ENCODE measurements at places on chromosomes 2 and 18.
A peak's percentile ranks its signal among the peaks of the same experiment; 100 is the strongest.

DNA sequence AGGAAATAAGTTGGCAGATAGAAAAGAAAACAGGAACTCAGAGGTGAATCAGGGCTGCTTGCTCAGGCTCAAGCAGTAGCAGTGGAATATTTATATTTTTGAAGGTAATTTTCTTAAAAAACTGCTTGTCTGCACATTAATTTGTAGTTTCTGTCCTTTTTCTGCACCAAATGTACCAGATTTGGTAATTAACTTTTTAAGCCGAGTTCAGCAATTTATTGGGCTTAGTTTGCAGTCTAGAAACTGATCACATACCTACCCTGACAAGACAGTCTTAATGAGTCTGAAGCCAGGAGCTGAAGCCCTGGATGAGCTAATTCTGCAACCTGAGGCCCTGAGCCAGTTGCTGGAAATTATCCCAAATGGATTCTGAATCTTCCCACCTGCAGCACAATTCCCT lies 647.0 kb downstream of the TDRD15 start:
- no peaks in the 10 kb centered on the region for H3K27me3 ChIP-seq
- no peak for DNase-seq
- H3K4me3 ChIP-seq: no peak overlapping the region
- H3K4me1 ChIP-seq: no peaks in the 10 kb centered on the region
- no peaks in the 10 kb centered on the region for H3K36me3 ChIP-seq

GRCh38 chr18:61554117-61554776 lies 221.0 kb downstream of the CDH20 start:
- no peaks in the 10 kb centered on the region for H3K4me1 ChIP-seq
- no peaks in the 10 kb centered on the region for H3K27me3 ChIP-seq
- DNase-seq: no peak
- H3K4me3 ChIP-seq: peak overlapping the region; percentile 36

- no peak overlapping the region for H3K27ac ChIP-seq
- no peak overlapping the region for H3K4me3 ChIP-seq
- H3K36me3 ChIP-seq: no peaks in the 10 kb centered on the region
- H3K4me1 ChIP-seq: no peaks in the 10 kb centered on the region
Measured at GRCh38 chr18:4311136-4311535, 144.0 kb downstream of the DLGAP1 start.

DNA sequence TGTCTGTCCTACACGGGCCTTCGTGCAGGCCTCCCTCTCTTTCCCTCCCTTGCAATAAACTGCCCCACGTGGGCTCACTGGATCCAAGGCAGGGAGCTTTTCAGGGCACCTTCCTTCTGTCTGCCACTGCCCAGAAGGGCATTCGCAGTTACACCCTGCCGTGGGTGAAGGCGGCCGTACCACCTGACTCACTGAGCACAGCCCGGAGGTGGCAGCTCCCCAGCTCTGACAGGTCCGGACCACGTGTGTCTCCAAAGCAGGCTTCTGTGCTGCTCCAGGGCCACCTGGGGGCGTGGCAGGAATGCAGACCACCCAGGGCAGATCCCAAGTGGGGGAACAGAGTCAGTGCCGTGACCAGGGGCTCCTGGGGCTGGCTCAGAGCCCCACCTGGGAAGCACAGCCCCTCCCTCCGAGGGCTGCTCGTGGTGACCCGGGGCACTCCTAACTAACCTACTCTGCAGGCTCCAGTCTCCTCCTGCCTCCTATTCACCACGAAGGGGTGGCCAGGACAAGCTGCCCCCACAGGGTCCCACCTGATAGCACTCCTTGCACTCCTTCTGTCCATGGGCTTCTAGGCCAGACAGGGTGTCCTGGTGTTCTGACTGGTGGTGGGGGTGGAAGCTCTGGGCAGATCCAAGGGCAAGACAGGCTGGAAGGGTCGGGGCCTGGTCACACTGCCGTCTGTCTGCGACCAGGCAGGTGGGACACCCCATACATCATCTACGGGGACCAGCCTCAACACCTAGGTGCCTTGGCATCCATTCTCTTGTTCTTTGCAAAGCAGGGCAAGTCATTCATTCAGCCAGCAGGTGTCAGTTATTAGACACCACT lies 9.7 kb downstream of the SNED1 start:
- peaks cover 9% of the 10 kb centered on the region for H3K4me1 ChIP-seq
- no peaks in the 10 kb centered on the region for H3K36me3 ChIP-seq
- no peak for DNase-seq
- H3K27ac ChIP-seq: no peak overlapping the region

- H3K4me3 ChIP-seq: no peak overlapping the region
- no peaks in the 10 kb centered on the region for H3K4me1 ChIP-seq
- DNase-seq: no peak
- no peak overlapping the region for H3K27ac ChIP-seq
Measured at GRCh38 chr2:230335864-230336506, 9.0 kb downstream of the SP140L start.

DNA sequence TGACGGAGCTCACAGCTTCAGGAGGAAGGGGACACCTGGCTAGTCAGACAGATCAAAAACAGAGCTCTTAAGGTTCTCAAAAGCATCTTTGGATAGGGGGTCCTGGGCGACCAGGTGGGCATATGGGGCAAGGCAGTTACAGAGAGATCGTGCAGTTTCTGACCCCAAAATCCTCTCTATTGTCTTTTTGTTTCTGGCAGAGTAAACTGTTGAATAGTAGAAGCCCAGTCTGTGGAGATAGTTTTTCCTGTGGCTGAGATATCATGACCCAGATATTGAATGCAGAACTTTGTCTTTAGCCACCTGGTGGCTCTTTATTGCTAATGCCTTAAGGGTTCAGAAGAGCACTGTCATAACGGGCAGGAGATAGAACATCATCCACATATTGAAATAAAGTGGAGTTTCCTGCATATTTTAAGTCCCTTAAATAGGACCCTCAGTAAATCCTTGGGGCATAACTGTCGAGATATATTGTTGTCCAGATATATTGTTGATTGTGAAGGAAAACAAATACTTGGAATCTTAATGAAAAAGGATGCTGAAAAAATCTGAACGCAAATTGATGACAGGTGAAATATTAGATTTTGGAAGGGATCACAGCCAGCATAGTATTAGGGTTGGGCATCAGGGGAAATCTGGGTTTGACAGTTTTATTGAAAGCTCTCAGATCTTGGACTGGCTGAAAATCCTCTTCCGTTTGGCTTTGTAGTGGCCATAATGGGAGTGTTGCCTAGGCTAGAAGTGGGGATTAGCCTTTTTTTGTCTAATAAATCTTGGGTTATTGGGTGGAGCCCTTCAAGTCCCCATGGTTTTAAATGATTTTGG lies 14.1 kb upstream of the ZDBF2 start:
- no peak overlapping the region for H3K4me3 ChIP-seq
- no peaks in the 10 kb centered on the region for H3K36me3 ChIP-seq
- no peaks in the 10 kb centered on the region for H3K4me1 ChIP-seq
- peaks cover 94% of the 10 kb centered on the region for H3K27me3 ChIP-seq

DNA sequence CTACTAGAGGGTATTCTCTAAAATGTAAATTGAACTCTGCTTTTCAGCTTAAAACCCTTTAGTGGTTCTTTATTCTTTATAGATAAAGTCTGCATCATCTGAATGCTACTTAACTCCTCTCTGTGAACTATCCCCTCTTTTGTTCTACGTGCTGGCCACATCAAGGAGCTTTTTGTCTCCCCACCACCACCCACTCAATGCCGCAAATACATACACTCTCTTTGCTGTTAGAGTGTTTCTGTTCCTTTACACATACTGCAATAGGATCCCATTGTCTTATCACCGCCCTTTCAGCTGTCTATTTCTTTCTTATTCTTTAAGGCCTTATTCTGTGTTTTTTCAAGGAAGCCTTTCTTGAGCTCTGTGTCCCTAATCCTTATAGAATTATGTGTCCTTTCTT lies 83.3 kb downstream of the EML4 start:
- no peaks in the 10 kb centered on the region for H3K27me3 ChIP-seq
- H3K4me1 ChIP-seq: peaks cover 5% of the 10 kb centered on the region
- no peak overlapping the region for H3K4me3 ChIP-seq
- no peak overlapping the region for H3K27ac ChIP-seq

GRCh38 chr2:45263147-45263546 lies 253.9 kb upstream of the SIX2 start:
- H3K27me3 ChIP-seq: peaks cover 19% of the 10 kb centered on the region
- H3K36me3 ChIP-seq: no peaks in the 10 kb centered on the region
- no peak for DNase-seq
- no peak overlapping the region for H3K27ac ChIP-seq

DNA sequence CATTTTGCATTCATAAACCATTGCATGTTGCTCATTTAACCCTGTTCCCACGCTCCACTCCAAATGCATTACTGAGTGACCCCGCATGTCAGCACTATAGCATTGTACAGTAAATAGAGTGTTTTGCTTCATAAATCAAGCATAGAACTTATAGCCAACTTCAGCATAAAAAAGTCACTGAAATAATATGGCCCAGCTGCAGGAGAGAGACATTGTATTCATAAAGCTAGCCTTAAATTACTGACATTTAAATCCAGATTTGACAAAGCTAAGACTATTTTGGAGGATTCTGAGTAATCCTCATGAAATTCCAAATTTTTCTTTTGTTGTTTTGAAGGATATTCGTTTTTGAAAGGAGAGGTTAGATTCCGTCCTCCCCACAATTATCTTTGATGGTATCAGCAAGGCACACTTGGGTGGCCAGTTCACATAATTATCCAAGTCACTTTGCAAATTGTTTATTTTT lies 320.9 kb upstream of the TCF4 start:
- H3K4me3 ChIP-seq: no peak overlapping the region
- no peaks in the 10 kb centered on the region for H3K36me3 ChIP-seq
- no peak overlapping the region for H3K27ac ChIP-seq
- no peaks in the 10 kb centered on the region for H3K4me1 ChIP-seq
- H3K27me3 ChIP-seq: no peaks in the 10 kb centered on the region

- no peak overlapping the region for H3K4me3 ChIP-seq
- H3K27ac ChIP-seq: peak overlapping the region; percentile 96
- H3K27me3 ChIP-seq: no peaks in the 10 kb centered on the region
- peaks cover 19% of the 10 kb centered on the region for H3K4me1 ChIP-seq
- H3K36me3 ChIP-seq: peaks cover 24% of the 10 kb centered on the region
Measured at GRCh38 chr18:10798727-10799550, 273.1 kb downstream of the NAPG start.

- no peaks in the 10 kb centered on the region for H3K4me1 ChIP-seq
- H3K4me3 ChIP-seq: no peak overlapping the region
- no peak for DNase-seq
Measured at GRCh38 chr2:198476007-198476406, 671.6 kb downstream of the PLCL1 start.

DNA sequence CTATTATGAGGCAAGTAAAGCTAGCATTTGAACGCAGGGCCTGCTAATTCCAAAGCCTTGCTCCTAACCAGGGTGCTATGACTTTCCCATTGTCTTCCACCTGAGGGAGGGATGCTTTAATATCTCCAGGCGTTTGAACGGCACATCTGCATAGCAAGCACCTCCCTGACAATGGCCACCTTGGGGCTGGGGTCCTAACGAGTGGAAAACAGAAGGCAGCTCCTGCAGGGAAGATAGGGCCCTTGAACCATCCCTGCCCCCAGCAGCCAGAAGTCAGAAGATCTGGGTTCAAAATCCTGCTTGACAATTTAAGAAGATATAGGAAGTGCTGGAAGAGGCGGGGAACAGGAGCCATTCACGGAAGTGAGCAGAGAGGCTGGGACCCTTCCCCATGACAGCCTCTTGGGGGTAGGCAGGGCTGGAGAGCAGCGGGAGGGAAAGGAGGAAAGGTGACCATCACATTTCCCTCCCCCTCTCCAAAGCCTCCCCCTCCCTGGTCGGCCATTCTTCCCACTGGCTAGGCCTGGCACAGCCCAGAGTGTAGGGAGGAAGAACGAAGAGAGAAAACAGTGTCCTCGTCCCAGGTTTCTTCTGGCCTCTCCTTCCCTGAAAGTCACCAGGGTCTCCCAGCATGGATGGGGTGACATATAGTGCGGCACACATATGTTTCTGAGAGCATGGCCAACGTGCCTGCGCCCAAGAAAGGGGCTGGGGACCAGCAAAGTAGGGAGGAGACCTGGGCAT lies 73.5 kb downstream of the EMX1 start:
- no peaks in the 10 kb centered on the region for H3K27me3 ChIP-seq
- H3K27ac ChIP-seq: no peak overlapping the region
- peaks cover 6% of the 10 kb centered on the region for H3K36me3 ChIP-seq
- peaks cover 4% of the 10 kb centered on the region for H3K4me1 ChIP-seq

- peaks cover 4% of the 10 kb centered on the region for H3K4me1 ChIP-seq
- H3K4me3 ChIP-seq: no peak overlapping the region
- no peaks in the 10 kb centered on the region for H3K27me3 ChIP-seq
- DNase-seq: no peak
- no peak overlapping the region for H3K27ac ChIP-seq
Measured at GRCh38 chr2:118053681-118054080, 34.6 kb upstream of the INSIG2 start.

GRCh38 chr18:35410561-35410960 lies 33.4 kb upstream of the ZNF396 start:
- H3K4me3 ChIP-seq: no peak overlapping the region
- no peaks in the 10 kb centered on the region for H3K27me3 ChIP-seq
- H3K27ac ChIP-seq: no peak overlapping the region
- H3K4me1 ChIP-seq: peaks cover 31% of the 10 kb centered on the region

- H3K27ac ChIP-seq: no peak overlapping the region
- no peaks in the 10 kb centered on the region for H3K4me1 ChIP-seq
- no peak overlapping the region for H3K4me3 ChIP-seq
- H3K27me3 ChIP-seq: no peaks in the 10 kb centered on the region
Measured at GRCh38 chr2:215797676-215798075, 215.7 kb downstream of the MREG start.

GRCh38 chr2:33681364-33681757 lies 82.3 kb upstream of the FAM98A start:
- no peaks in the 10 kb centered on the region for H3K27me3 ChIP-seq
- no peak overlapping the region for H3K27ac ChIP-seq
- H3K4me3 ChIP-seq: no peak overlapping the region

GRCh38 chr18:55407774-55408535 lies 180.0 kb downstream of the TCF4 start:
- no peaks in the 10 kb centered on the region for H3K36me3 ChIP-seq
- no peaks in the 10 kb centered on the region for H3K4me1 ChIP-seq
- H3K27me3 ChIP-seq: no peaks in the 10 kb centered on the region
- no peak overlapping the region for H3K4me3 ChIP-seq
- DNase-seq: no peak

DNA sequence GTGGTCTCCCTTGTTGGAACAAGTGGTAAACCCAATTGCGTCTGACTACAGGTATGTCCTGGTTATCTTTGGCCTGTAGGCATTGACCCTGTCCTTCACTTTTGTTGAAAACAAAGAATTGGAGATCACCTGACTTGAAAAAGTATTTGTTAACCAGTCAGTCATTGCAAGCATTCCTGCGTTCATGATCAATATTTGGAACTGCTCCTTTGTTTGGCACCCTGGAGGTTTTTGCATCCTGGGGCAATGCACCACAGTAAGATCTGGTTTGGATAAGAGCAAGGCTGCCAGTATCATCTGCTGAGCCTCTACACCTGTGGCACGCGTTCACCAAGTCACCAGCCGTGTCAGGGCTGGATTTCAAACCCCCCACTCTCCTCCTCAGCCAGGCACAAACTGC lies 115.7 kb downstream of the DNAH6 start:
- no peak overlapping the region for H3K4me3 ChIP-seq
- H3K36me3 ChIP-seq: no peaks in the 10 kb centered on the region
- no peak for DNase-seq
- H3K27me3 ChIP-seq: no peaks in the 10 kb centered on the region
- no peak overlapping the region for H3K27ac ChIP-seq

GRCh38 chr2:238921259-238921658 lies 73.4 kb downstream of the TWIST2 start:
- no peaks in the 10 kb centered on the region for H3K4me1 ChIP-seq
- H3K36me3 ChIP-seq: no peaks in the 10 kb centered on the region
- DNase-seq: no peak
- H3K27ac ChIP-seq: no peak overlapping the region
- no peaks in the 10 kb centered on the region for H3K27me3 ChIP-seq
- H3K4me3 ChIP-seq: no peak overlapping the region

GRCh38 chr18:12423820-12424219 lies 16.1 kb downstream of the PRELID3A start:
- H3K27me3 ChIP-seq: no peaks in the 10 kb centered on the region
- H3K36me3 ChIP-seq: peaks cover 8% of the 10 kb centered on the region
- no peak for DNase-seq
- peaks cover 5% of the 10 kb centered on the region for H3K4me1 ChIP-seq
- no peak overlapping the region for H3K27ac ChIP-seq
- H3K4me3 ChIP-seq: no peak overlapping the region
